ENCODE measurements at places on chromosomes 16 and 17.
A peak's percentile ranks its signal among the peaks of the same experiment; 100 is the strongest.

- no peak for DNase-seq
These were observed 1.2 kb upstream of the YPEL2 start for GRCh38 chr17:59330053-59330942.

GRCh38 chr17:44307387-44308186, 814 bp upstream of the RUNDC3A start:
- no peak for DNase-seq

GRCh38 chr16:86949116-86949515, 368.1 kb downstream of the C16orf95 start:
- no peak for DNase-seq

DNA sequence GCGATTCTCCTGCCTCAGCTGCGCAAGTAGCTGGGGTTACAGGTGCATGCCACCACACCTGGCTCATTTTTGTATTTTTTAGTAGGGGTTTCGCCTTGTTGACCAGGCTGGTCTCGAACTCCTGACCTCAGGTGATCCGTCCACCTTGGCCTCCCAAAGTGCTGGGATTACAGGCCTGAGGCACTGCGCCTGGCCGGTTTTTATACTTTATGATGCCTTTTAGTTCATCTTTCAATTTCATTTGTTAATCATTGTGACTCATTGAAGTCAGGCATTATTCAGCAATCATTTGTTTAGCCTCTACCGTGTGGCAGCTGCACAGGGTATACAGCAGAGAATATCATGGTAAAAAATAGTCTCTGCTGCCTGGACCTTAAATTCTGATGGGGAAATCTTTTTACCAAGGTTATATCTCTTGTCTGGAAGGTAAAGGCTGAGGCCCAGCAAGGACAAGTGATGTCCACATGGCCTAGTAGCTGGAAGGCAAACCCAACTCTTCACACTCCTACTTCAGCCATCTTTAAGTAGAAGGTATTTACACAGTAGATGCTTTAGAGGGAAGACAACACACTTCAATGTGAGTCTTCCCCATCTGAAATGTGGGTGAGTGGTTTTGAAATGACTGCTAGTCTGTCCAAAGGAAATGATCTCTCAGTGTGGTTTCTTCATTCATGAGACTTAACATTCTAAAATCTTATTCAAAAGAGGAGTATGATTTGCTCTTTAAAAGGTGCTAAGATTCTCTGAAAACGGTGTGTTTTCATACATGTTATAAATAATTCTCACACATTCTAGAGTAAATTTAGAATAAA, 2.4 kb downstream of the PRPSAP2 start:
- DNase-seq, result no peak

- DNase-seq, result no peak
These were observed 69.0 kb upstream of the CDH8 start for GRCh38 chr16:62105244-62105643.

DNA sequence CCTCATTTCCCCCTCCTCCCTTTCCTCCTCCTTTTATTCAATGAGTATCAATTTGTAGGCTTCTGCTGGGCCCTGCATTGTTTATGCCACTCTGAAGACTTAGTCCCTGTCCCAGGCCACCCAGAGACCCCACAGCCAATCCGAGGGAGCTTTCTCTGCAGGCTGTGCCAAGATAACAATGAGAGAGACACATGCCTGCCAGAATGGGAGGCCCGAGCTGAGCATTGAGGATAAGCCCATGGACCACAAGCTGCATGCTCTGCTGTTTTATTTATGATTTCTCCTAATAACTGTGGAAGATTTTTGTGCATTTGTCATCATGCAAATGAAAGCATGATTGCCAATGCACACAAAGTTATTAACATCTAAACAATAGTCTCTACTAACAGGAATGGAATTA, 3.0 kb downstream of the RCVRN start:
- no peak for DNase-seq

- no peak for DNase-seq
These were observed 850.4 kb downstream of the KCNJ2 start for GRCh38 chr17:71019699-71020098.

DNA sequence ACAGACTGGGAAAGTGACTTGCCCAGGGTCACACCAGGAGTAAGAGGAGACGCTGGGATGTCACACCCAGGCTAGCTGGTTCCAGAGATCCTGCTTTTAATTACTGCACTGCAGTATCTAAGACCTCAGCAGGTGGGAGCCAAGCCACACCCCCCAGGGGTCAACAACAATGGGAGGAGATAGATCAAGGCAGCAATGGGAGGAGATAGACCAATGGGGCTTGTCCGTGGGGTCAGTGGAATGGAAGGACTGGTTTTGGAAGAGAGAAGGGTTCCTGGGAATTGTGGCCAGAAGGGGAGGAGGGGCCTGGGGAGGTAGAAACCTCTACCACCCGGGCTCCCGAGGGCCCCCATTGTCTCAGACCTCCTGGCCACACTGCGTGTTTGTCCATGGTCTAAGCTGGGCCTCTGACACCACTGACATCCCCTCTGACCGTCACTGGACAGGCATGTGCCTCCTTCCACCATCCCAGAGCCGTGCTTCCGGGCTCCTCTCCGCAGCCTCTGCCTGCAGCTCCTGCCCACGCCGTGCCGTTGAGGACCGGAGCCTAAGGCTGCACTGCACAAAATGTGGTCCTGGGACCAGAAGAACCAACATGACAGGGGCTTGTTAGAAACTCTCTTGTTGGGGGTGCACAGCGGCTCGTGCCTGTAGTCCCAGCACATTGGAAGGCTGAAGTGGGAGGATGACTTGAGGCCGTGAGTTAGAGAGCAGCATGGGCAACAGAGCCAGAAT, 69.8 kb upstream of the RPH3AL start:
- no peak for DNase-seq

- DNase-seq, result no peak
These were observed 76.8 kb downstream of the ABCA8 start for GRCh38 chr17:68878226-68878885.

- DNase-seq, result no peak
These were observed 63.9 kb upstream of the SMIM36 start for GRCh38 chr17:55575058-55575636.

DNA sequence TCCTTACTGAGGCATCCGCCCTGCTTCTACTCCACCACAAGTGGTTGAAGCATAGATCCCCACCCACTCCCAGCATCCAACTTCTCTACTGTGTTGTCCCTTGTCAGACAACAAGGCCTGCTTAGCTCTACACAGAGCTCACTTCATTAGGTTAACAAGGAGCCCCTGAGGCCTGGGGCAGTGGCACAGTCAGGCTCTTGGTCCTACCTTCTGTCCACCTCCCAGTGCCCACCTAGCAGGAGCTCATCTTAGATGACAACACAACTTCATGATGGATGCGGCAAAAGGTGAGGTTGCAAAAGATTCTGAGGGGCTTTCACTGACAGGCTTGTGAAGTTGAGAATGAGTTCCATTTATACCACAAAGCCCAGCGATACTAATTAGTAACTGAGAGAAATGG, 432.0 kb upstream of the CDH5 start:
- no peak for DNase-seq

GRCh38 chr17:11144358-11145233, 96.4 kb upstream of the SHISA6 start:
- DNase-seq, result no peak

DNA sequence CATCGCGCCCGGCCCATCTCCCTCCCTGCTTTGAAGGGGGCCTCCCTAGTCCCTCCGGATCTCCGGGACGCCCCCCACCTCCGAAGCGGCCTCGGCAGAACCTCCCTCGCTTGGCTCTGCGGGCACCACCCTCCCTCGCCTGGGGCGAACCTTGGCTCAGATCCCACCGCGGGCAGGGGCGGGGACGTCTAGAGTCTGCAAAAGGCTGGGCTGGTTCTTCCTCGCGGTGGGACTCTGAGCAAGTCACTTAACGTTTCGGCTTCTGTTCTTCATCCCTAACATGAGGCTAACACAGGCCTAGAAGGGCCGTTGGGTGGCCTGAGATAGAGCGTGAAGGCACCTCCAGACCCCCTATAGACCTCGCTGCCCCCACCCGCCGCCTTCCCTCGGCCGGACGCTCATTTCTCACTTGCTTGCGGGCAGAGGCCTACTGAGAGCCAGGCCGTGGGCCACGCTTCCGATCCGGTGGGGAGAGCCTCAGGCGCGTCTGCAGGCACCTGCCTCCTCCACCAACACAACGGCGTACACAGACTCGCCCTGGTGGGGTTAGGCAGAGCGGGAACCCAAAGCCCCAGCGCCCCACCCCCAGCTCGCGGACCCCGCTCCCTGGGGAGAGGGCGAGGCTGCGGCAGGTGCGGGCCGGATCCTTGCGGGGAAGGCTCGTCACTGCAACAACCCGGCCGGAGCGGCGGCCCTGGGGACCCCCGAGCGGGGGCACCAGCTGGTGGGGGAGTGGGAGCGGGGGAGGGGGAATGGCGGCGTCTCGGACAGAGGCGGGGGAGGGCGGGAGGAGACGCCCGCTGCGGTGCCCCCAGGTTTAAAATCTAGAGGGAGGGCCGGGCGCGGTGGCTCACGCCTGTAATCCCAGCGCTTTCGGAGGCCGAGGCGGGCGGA, 5.4 kb downstream of the MYO1C start:
- peak; percentile 69 for DNase-seq

DNA sequence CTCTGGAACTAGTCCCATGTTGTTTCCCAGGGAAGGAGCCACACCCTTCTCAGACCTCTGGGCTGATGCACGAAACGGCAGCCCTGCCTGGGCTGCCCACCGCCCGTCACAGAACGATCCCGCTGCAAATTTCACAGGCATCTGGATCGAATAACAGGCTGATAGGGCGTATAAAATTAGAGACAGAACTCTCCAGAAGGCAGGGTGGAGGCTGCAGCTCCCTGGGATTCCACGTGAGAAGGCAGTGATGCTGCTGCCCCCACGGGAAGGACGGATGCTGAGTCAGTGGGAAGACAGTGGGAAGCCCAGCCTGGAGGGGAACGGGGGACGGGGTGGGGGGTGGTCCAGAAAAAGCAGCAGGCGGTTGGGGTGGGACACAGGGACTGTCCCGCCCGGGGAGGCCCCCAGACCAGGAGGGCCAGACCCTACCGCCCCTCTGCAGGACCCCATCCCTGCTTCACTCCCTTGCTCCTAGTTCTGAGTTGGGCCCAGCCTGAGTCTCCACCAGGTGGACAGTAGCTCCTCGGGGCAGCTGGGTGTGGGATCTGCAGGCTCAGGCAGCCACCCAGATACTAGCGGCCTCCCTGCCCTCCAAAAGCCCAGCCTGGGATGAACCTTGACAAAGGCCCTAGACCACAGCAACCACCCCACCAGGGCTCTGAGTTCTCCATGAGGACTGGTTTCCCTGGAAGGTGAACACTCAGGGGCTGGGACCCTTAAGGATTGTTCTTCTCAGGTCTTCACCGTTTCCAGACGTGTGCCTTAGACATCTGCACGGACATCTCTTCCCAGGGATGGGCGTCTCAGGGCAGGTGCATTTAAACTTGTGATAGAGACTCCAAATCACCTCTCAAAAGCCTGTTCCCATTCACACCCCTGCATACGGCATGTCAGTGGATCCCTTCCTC, 117.8 kb downstream of the METRNL start:
- DNase-seq, result no peak

GRCh38 chr17:33126086-33126485, 134.4 kb downstream of the SPACA3 start:
- DNase-seq, result no peak

Data from GM12891 (cell line).